ENCODE measurements at places on chromosomes 5 and 9.

- ATAC-seq: no peak
Measured at GRCh38 chr5:83785176-83785668, 64.6 kb upstream of the HAPLN1 start.

DNA sequence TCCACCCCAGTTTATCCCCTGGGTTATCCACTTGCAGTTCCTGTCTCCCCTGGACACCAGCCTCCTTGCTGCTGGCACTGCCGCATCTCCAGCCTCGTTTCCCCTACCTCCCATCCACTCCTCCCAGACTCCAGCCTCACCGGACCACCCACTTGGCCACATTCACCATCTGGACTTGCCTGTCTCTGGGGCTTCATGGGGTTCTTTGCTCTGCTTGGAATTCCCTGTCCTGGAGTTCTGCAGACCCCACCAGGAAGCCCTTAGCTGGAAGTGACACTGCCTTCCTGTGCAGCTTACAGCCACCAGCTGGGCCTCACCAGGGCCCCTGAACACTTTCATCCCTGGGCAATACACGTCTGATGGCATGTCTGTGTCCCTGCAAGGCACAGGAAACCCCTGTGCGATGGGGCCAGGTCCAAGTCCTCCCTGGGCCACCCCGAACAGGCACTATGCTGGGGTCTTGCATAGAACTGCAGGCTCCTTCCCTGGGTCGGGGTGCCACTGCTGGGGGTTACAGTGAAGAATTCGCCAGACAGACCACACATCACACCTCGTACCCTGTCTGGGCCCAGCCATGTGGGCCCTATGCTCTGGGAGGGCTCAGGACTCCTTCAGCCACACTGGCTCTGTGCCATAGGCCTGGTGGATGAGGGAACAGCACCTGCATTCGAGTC is 3.0 kb downstream of the FLT4 start:
- ATAC-seq: no peak

DNA sequence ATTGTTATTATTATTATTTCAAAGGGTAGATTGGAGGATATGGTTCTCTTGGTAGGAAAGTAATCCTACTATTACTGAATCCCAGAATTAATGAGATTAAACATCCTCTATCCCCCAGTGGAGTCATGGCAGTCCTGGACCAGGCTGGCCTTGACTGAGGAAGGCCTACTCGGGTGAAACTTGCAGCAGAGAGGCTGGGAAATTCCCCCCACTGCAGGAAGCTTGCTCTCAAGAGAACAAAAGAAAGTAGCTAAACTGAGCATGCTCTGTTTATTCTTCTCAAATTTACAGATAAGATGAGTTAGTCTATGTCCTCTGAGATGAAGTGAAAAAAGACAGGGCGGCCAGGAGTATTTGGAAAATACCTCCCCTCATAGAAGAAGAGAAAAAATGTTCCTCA is 233.9 kb upstream of the RPS23 start:
- ATAC-seq: no peak

DNA sequence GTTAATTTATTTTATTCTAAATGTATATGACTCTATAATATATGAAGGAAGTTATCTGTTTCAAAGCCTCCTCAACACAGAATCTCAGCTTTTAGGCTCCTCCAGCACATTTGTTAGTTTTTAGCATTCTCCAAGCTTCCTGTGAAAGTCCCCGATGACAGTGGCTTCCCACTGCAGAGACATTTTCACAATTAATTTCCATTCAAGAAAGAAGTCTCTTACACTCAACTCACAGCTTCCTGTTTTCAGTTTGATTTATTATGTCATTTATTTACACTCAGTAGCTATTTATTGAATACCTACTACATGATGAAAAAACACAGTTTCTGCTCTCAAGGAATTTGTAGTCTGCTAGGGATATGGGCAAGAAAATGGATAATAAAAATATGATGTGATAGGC is 2228.2 kb upstream of the WWC1 start:
- ATAC-seq: no peak

DNA sequence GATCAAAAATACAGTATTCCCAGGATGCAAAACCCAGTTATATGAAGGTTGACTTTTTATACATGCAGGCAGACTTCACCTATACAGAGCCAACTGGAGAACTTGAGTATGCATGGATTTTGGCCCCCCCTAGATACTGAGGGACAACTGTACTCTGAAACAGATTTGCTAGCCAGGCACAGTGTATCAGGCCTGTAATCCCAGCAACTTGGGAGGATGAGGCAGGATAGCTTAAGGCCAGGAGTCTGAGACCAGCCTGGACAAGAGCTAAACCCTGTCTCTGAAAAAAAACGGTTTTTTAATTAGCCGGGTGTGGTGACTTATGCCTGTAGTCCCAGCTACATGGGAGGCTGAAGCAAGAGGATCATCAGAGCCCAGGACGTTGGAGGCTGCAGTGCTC is 21.9 kb downstream of the PTBP3 start:
- no peak for ATAC-seq

DNA sequence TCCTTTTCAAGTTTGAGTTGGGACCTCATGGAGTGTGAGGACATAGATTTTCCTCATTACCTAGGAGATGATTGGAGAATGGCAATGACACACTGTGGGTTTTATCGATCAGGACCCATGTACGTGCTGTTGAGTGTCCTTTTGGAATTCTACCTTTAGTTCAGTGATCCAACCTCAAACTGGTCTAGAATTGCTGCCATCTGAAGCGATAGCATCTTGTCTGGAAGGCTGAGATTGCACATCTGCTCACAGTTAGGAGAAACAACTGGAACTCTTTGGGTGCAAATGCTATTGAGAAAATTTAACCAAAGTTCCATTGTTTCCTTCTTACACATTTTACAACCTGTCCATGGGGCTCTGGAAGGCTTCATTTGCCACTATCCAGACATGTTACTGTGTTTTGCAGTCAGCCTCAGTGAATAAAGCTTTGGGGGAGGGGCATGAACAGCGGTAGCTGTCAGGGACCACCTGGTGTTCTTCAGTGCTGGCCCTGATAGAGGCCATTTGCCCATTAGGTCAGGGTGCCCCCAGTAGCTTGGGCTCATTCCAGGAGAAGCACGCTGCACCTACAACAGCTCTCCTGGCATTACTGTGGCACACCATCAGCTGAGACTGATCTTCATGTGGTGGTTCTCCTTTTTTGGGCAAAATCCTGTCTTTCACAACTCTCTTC is 123.1 kb downstream of the PDE8B start:
- ATAC-seq: no peak

DNA sequence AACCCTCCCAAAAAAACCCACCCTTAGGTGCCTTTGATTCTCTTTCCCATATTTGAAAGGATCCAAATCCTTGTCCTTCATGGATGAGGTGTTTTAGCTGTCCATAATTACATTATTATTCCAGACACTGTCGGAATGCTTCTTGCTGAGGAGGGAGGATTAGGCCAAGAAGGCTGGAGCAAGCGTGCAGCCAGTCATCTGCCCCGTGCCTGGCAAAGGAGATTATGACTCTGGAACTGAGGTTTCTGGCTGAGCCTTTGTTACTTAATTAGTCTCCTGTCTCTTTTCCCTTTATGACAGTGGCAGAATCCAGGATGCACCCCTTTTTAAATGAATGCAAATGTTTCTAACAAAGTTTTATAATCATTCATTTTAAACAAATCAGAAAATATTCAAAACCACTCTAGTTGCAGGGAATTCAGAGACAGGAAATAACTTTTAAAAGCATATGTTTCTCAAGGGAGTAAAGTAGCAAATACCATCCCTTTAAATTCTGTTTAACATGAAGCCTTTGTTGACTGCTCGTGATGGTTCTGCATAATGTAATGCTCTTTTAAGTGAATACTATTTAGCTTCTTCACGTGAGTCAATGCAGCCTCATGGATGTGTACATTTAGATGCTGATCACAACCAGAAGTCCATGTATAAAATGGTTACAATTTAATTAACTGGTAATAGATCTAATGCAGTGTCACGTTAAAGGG is 69.8 kb downstream of the GALNT10 start:
- ATAC-seq: no peak

DNA sequence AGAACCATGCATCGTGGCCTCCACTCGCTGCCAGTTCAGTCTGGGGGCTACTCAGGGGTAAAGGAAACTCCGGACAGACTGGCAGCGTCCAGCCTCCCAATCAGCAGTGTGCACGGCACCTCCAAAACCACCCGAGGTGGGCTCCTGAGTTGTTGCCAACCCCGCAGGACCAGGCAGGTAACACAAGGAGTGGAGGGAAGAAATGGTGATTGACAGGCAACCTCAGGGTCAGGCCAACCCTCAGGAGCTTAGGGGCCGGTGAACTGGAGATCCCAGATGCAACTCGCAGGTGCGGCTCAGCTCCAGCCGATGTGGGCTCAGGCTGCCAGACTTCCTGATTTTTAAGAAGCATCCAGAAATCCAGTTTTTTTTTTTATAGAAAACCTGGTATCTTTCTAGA is 37.3 kb upstream of the AKNA start:
- no peak for ATAC-seq

DNA sequence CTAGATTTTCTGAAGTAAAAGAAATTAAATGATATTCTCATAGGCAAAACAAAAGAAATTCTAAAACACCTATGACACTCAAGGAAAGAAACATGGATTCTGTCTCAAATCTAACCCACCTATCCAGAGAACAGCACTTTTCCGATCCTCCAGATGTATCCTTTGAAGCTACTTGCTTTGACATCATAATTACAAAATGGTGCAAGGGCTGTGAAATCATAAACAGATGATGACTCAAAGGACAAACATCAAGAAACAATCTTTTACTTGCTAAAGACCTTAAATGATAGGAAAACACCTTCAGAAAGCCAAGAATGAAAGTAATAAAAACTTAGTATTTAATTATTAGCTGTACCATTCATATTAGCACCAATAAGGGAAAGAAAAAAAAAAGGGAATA is 202.6 kb downstream of the DENND1A start:
- no peak for ATAC-seq

DNA sequence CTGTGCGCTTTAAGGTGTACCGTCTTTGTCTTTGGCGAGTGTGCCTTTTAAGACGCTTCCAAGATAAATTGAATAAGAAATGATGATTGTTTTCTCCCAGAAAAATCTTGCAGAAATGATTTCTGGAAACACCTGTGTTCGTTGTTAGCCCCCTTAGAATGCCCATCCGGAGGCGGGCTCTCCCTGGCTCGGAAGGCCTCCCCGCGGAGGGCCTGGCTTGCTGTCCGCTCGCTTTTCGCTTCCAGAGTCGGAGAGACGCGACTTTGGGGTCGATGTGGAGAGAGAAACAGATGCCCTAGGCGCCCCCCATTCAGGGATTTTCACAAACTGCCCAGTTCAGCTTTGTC is 23.9 kb downstream of the LECT2 start:
- ATAC-seq: no peak

DNA sequence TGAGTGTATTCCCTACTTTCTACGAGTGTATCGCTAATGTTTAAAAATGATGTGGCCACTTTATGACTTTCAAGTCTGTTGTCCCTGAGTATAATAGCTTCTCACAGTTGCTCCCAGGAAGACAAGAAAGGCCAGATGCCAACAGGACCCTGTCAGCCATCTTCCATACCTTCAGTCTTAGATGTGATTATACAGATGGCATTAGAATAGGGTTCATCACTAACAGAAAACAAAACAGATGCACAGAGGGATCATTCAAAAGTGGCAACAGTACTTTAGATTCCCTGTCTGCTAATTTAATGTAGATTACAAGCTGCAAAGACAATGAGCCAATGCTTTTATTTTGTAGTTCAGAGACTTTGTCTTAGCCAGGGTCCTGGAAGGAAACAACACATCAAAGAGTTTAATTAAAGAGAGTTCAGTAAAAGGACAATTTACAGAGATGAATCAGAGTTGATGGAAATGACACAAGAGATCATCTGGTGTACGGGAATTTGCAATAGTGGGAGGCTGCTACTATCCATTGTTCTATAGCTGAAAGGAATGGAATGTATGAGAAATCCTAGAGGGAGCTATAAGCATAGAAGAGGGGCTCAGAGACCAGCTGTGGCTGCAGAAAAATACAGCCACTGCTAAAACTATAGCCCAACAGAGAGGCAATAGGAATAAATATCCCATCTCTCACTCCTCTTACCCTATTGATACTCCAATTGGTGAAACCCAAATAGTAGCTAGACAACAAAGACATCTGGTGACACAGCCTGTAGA is 393.7 kb upstream of the SMC2 start:
- ATAC-seq: no peak

- ATAC-seq: no peak
Measured at GRCh38 chr9:37859043-37859442, 44.9 kb downstream of the SLC25A51 start.

DNA sequence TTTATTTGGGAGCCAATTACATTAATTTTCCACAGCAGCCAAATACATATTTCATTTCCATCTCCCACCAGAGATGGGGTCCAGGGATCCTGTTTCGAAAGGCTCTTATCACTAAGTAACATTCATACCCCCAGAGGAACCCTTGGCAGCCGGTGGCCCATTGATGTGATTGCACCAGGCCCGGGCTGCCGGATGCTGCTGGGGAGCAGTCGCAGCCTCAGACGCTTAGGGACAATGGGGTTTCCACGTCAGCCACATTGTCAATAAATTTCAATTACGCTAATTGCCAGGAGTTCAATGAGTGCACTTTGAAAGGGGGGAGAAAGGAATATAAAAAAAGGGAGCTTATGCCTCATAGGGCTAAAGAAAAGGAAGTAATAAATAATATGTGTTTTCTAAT is 478.8 kb upstream of the ADAMTS16 start:
- ATAC-seq: no peak

- ATAC-seq: no peak
Measured at GRCh38 chr5:108639366-108639765, 108.3 kb upstream of the FER start.

GRCh38 chr9:134535171-134535570 is 106.4 kb upstream of the COL5A1 start:
- ATAC-seq: no peak

Measured in activated CD4-positive, CD25-positive, alpha-beta regulatory T cell treated with anti-CD3 and anti-CD28 coated beads, Interleukin-2, amount 50 U/mL, for 24 hours (primary cell).